Activated CD8-positive, alpha-beta memory T cell treated with anti-CD3 and anti-CD28 coated beads for 1 hour (primary cell): ENCODE measurements at places on chromosomes 4 and X.

- DNase-seq: no peak
These were observed 50.3 kb downstream of the HMX1 start for GRCh38 chr4:8821151-8821950.

- DNase-seq: no peak
These were observed 571.4 kb downstream of the RAPGEF2 start for GRCh38 chr4:159674241-159674640.

GRCh38 chrX:154827194-154828015 lies 7.1 kb downstream of the SMIM9 start:
- DNase-seq: no peak

- DNase-seq: no peak
These were observed 594.3 kb upstream of the PCDH7 start for GRCh38 chr4:30125868-30126267.

DNA sequence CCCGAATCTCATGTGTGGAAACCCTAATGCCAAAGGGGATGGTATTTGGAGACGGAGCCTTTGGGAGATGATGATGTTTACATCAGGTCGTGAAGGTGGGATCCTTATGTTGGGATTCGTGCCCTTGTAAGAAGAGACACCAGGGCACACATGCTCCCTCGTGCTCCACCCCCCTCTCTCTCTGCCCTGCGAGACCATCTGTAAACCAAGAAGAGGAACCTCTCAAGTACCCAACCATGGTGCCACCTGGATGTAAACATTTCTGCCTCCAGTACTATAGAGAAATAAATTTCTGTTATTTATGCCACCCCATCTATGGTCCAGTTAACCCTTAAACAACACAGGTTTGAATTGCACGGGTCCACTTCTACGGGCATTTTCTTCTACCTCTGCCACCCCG lies 179.4 kb downstream of the DHRSX start:
- DNase-seq: no peak

DNA sequence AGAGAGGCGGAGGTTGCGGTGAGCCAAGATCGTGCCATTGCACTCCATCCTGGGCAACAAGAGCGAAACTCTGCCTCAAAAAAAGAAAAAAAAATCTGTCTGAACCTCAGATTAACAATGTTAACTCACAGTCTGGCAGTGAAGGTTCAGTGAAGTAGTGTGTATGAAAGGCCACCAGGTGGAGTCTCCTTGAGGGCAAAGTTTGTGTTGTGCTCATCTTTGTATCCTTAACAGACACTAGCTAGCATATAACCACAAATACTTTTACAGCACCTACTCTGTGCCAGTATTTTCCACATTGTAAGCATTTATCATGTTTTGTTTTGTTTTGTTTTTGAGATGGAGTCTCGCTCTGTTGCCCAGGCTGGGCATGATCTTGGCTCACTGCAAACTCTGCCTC lies 46.0 kb upstream of the MGST2 start:
- no peak for DNase-seq

- no peak for DNase-seq
These were observed 85.4 kb downstream of the CBR4 start for GRCh38 chr4:168924667-168925066.

DNA sequence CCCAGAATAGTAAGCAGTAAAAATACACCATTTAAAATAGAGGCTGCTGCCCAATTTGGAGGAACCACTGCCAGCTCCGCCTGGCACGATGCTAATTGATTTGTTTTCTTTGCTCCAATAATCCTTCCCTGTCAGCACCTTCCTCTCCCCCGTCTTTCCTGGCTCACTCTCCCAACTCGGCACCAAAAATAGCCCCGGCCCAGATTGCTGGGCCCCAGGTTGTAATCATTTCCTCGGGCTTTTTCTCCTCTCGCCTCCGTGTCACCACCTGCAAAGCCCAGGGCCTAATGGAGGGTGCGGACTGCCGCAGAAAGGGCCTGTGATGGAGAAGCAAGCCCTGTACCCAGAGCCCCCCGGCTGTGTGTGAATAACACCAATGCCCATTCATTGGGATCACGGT lies 197.6 kb upstream of the PSAPL1 start:
- no peak for DNase-seq

- DNase-seq: no peak
These were observed 9.9 kb downstream of the FGG start for GRCh38 chr4:154602404-154603020.

DNA sequence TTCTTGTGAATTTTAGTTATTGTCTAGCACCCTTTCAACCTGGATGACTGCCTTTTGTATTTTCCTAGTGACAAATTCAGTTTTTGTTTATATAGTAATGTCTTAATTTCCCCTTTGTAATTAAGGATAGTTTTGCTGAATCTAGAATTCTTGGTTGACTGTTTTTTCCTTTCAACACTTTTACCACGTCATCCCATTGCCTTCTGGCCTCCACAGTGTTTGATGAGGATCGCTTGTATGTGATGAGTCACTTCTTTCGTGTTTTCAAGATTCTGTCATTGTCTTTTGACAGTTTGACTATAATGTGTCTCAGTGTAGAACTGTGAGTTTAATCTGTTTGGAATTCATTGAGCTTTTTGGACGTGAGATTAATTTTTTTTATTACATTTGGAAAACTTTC lies 30.1 kb downstream of the KDM6A start:
- DNase-seq: no peak

DNA sequence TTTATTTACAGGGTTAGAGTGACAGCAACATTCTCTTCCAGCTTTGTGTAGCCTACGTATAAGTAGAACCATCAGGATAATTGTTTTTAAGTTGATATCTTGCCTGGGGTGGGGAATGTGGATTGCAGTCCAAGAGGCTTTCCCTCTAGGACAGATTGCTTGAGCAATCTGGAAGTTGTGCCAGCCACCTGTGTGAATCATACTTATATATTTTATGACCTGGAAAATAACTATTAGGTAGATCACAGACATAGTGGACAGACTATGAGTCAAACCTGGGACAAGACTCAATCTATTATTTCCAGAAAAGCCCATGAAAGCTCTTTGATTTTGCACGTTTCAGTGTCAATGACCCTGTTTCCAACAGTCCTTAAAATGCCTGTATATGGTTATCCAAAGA lies 98.9 kb downstream of the TLL1 start:
- no peak for DNase-seq

GRCh38 chr4:98490251-98490650 lies 168.2 kb downstream of the TSPAN5 start:
- DNase-seq: no peak
